ENCODE measurements at places on chromosomes 3 and 15.

GRCh38 chr3:151168269-151169094 is 34.5 kb downstream of the GPR171 start:
- peak; percentile 41 for DNase-seq

DNA sequence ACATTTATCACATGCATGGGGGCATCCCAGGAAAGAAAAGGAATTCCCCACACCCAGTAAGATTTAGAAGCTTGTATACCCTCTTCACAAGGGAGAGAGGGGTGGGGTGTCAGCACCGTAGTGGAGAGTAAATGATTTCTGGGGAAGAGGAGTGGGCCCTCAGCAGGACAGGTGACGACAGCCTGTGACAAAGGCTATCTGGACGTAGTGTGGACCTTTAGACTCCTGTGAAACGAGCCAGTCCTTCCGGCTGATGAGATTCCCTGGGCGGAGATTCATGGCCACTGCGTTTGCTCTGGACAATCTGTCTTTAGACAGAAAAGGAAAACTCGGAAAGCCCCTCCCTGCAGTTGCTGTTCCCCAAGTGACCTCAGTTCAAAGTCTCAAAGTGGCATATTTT is 1.7 kb upstream of the FAM3D start:
- no peak for DNase-seq

DNA sequence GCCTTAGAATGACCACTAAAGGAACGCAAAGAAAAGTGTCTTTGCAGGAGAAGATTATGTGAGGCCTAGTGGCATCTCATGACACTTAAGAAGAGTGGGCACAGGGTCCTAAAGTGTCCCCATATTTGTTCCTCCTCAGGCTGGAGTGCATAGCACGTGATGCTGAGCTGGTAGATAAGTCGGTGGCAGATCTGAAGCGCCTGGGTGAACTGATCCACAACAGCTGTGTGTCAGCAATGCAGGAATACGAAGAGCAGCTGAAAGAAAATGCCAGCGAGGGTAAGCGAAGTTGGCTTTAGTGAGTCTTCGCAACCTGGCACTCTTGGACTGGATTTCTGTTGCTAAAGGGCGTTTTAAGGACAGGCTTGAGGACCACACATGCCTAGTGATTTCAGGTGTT is 92.6 kb downstream of the CHD2 start:
- no peak for DNase-seq

DNA sequence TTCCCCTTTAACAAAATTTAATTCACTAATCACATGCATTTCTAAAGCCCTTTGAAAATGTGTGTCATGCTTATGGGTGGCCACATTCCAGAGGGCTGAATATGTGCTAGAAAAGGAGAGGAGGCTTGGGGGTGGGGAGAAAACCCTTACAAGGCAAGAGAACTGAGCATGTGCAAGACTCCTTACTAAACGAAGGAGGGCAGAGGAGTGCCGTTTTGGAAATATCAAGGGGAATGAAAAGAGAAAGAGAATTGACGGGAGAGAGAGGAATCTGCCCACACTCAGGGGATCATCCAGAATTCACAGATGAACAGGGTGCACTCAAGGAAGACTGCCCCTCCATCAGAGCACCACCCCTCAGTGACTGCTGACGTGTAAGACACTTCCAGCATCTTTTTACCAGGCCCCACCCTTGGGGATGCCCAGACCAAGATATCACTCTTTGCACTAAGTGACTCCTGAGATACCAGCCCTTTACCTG is 37.9 kb upstream of the TSC22D2 start:
- DNase-seq: no peak

GRCh38 chr3:186669378-186670084 is 3.7 kb downstream of the HRG start:
- DNase-seq: no peak

DNA sequence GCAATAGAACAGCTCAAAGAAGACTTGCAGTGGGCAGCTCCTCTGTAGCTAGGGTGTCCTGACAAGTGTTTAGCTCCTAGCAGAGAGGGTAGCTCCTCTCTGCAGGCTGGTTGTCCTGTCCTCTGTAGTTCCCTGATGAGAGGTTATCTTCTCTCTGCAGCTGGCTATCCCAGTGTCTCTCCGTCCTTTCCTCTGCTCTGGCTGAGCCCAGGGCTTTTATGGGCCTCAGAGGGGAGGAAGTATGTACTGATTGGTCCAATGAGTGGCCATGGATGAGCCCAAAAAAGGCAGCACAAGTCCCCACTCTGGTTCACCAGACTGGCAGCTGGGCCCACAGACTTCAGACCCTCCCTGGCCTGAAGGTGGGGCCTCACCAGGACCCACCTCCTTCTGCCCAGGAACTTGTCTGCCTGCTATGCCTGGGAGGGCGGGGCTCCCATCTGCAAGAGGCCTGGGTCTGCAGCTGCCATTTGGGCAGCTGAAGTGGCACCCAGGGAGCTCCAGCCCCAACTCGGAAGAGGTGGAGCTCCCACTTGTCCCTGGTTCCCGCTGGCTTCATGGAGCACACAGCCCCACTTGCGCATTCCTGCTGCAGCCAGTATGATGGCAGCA is 27.2 kb upstream of the MEX3B start:
- DNase-seq: no peak

DNA sequence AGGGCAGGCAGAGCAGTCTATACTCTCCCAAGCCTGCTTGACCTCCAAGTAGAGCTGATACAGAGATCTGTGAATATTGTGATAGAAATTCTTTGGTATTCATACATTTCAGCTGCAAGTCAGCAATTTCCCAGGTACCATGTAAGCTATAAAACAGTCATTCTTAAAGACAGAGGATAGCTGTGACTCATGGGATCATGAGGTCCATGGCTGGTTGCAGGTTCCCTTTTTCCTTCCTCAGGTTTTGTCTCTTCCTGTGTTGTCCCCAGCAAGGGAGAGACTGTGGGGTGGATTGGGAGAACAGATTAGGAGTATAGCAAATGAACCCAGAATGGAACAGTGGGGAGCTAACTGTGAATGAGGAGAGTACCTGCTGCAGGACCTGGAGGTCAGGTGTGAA is 5.4 kb upstream of the P4HTM start:
- DNase-seq: no peak

DNA sequence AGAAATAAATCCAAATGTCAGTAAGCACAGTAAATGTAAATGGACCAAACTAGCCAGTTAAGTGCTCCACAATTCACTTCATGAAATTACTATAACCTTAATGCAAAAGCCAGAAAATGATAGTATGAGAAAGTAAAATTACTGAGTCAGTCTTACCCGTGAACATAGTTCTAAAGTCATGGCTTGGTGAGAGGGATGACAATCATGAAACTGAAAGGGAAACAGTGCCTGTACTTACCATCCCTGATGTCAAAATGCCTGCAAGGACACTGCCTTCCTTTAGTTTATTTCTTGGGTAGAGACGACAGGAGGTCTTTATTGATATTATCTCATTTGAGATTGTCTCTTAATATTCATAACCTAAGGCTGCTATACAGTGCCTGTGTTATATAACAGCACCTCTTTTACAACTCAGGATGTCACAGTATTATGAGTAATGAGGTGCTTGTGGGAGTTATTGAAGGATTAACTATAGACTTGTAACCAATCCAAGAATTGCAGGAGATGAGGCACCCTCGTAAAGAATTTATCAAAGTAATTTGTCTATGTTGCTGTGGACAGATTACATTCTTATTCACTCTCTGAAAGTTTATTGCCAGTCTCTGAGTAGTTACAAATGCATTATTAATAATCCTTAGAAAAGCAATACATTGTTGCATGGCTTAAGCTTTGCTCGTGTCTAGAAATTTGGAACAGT is 142.9 kb upstream of the BFSP2 start:
- DNase-seq: no peak

DNA sequence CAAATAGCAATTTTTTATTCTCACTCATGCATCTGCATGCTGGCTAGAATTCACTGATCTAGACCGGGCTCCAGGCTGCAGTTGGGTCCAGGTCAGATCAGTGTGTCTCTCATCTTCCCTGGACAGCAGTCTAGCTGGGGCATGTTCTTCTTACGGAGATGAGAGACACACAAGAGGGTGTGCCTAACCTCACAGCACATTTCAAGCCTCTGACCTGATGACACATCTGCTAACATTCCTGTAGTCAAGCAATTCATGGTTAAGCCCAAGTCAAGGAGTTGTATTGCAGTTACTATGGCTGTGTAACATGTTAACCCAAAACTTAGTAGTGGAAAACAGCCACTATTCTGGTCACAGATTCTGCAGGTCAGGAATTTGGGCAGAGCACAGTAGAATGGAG is 13.1 kb downstream of the BSN start:
- DNase-seq: no peak

DNA sequence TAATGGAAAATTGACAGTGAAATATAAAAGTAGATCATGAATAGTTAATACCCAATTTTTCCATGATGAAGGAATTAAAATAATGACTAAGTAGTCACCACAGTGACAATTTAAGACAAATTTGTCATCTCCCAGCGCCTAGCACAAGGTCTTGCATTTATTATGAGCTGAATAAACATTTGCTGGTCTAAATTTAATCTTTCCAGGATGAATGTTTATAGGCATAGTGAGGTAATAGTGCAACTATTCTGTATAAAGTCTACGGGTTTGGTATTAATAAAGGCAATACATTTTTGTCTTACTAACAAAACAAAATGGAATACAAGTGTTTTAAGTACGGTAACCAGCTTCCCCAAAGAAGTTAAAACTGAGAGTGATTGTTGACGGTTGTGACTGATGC is 209.3 kb downstream of the CD47 start:
- no peak for DNase-seq

DNA sequence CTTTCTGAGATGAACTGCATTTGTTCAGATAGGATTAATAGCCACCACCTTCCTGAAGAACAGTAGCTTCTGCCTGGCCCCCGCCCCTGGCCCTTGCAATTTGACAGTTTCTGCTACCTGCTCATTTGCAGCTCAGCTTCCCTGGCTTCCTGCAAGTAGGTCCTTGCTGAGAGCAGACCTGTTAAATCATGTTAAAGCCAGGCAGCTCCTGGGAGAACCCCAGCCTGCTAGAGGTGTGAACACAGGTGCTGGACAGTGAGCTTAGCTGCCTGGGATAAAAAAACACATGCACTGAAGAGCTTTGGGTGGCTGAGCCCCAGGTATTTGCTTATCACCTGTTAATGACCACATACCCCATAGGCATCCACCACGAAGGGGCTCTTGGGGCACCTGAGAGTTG is 143.4 kb downstream of the PTPRG start:
- no peak for DNase-seq

DNA sequence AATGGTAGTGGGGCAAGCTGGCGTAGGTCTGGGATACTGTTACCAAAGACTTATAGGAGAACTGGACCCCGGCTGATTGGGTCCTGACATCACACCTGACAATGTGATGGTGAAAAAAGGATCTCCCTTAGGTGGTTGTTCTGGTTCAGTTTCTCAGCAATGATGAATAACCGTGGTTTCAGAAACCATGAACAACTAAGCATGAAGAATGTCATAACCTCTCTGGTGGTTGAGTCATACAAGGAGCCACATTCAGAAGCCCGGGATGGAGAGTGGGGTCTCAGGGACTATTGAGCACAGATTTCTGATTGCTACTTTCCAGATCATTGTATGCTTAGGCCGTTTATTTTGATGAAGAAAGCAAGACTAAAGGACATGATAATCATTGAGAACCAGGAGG is 17.4 kb downstream of the GPR160 start:
- DNase-seq: no peak

- DNase-seq: peak; percentile 16
Measured at GRCh38 chr3:52055537-52056351, 627 bp downstream of the DUSP7 start.

- DNase-seq: no peak
Measured at GRCh38 chr3:137768361-137769321, 4.5 kb downstream of the SOX14 start.

- peak; percentile 5 for DNase-seq
Measured at GRCh38 chr3:20340324-20340928, 154.4 kb upstream of the SGO1 start.

DNA sequence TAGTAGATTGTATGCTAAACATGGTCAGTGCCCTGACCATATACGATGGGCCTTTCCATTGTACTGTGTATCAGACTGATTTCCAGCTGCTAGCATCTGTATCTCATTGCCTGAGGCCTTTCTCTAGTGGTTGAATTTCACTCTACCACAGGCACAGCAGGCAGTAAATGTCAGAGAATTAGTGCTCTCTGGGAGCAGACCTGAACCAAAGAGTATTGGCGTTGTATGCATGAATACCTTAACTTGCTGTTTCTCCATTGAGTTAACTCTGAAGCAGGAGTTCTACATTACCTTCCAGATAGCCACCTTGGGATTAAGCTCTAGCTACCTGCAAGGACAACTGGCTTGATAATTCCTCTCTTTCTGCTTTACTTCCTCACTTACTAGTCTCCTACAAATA is 439.2 kb upstream of the EPHA3 start:
- no peak for DNase-seq

- DNase-seq: no peak
Measured at GRCh38 chr3:177961784-177962183, 574.5 kb upstream of the KCNMB2 start.

DNA sequence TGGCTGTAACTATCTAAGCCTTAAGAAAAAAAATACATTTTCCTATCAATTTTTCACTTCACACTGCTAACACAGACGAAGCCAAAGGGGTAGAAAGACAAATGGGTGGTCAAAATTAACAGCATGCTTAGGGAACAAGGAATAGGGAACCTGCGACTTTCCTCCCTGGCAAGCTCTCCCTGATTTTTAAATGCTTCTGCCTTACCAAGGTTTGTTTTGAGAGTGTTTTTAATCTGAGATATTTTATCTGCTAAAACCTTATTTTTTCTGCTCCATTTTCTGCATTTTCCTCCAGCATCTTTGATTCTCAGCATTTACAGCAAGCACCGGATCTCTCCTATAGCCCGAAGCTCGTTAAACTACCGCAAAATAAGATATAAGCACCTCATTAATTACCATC is 214.4 kb downstream of the RORA start:
- no peak for DNase-seq

- DNase-seq: no peak
Measured at GRCh38 chr15:66294932-66295235, 1.5 kb downstream of the DIS3L start.

DNA sequence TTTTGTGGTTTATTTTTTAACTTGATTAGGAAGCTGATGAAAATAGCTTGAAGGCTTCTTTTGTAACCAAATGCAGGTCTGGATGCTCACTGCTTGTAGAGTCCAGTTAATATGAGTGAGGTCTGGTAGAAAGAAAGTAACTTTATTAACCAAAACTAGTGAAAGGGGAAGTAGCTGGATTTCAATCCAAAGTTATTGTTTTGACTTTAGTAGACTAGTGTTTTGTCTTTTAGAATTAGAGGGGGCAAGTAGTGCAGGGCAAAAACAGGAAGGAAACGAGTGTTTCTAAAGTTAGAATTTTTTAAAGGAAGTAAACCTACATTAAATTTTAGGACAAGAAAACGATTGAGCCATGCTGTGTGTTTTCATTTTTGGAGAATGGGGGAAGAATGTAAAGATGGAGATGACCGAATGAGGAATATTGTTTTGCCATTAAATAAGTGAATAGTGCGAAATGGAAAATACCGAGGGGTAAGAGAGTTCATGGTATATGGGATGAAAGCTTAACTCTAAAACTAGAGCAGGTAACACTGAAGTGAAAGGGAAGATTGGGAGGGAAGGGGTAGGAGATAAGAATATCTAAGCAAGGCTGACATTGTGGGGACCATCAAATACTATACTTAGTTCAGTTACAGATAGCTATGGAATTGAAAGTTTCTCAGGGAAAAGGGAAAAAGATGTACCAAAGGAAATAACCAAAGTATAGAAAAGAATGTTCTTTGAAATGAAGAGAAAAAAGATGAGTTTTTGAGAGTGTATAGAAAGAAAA is 40.0 kb downstream of the USP3 start:
- no peak for DNase-seq

- no peak for DNase-seq
Measured at GRCh38 chr3:114764056-114764492, 383.0 kb downstream of the ZBTB20 start.

- DNase-seq: no peak
Measured at GRCh38 chr3:179716811-179717210, 64.0 kb downstream of the USP13 start.

Data from activated CD4-positive, CD25-positive, alpha-beta regulatory T cell (primary cell).